ENCODE measurements at places on chromosomes 6 and 20.

GRCh38 chr6:22206106-22206505 is 90.7 kb downstream of the PRL start:
- DNase-seq = no peak

- DNase-seq = no peak
Observed at GRCh38 chr20:21550587-21550986, 36.7 kb upstream of the NKX2-2 start.

GRCh38 chr20:56993020-56993559 is 273.4 kb downstream of the BMP7 start:
- DNase-seq = no peak

DNA sequence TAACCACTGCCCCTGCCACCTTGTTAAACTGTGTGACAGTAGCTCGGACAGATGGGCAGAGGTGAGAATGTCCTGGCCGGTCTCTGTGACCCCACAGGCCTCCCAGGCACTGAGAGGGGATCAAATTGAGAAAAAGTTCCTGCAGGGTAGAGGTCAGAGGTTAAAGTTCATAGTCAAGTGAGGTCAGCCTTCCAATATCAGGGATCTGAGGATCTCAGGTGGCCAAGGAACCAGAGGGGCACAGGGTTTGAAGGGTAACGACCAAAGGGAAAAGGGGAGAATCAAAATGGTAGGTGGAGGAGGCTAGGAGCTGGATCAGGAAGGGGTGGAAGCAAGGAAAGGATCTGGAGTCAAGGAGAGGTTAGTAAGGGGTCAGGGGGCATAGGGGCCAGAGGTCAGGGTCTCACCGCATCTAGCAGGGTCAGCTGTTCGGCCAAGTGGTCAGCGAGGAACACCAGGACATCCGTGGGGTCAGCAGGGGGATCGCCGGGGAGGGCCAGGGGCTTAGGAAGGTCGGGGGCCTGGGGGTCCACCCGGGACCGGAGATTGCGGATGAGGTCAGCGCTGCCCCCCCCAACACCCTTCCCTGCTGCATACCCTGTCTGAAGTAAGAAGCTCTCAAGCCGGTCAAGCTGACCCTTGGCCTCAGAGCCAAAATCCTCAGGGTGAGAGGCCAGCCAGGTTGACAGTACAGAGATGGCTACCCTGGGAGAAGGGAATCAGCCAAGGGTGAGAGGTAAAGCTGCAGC is 2.9 kb downstream of the RGL2 start:
- no peak for DNase-seq

- DNase-seq = peak; percentile 61
Observed at GRCh38 chr6:22149501-22150367, 147.1 kb downstream of the PRL start.

- peak; percentile 40 for DNase-seq
Observed at GRCh38 chr6:168525926-168526630, 85.1 kb downstream of the SMOC2 start.

DNA sequence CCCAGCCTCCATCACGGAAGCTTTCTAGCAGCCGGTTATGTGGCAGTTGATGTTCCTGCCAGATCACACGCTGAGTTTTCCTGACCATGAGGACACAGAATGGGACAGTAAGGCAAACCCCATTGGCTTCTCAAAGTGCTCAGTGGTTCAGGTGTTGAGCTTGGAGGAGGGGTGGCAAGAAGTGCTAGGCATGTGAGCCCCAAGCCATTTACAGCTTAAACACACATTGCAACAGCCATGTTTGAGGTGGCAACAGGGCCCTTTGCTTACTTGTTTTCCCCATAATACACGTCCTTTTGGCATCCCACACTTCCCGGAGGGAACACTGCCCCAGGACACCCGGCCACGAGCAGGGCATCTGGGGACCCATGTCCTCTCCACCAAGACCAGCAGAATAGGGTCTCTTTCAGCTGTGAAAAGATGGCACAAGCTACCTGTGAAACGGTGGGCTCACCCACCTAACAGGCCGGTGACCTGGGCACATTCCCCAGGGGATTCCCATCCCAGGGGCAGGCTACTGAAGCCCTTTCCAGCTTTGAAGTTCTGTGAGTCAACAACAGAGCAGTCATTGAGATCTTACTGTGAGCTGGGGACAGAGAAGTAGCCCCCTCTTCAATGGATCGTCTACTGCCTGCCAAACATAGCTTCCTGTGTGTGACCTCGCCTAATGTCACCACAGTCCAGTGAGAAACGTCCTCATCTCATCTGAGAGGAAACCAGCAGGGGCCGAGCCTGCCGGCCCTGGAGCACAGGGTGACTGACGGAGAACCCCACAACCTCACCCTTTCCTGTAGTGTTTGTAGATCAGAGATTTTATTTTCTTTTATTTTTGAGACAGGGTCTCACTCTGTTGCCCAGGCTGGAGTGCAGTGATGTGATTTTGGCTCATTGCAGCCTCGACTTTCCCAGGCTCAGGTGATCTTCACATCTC is 4.0 kb upstream of the TLDC2 start:
- no peak for DNase-seq

- DNase-seq = no peak
Observed at GRCh38 chr6:35626401-35626800, 62.3 kb downstream of the FKBP5 start.

GRCh38 chr20:43911066-43911465 is 3.6 kb upstream of the TOX2 start:
- no peak for DNase-seq

GRCh38 chr6:113111550-113111949 is 745.6 kb upstream of the MARCKS start:
- DNase-seq = no peak

DNA sequence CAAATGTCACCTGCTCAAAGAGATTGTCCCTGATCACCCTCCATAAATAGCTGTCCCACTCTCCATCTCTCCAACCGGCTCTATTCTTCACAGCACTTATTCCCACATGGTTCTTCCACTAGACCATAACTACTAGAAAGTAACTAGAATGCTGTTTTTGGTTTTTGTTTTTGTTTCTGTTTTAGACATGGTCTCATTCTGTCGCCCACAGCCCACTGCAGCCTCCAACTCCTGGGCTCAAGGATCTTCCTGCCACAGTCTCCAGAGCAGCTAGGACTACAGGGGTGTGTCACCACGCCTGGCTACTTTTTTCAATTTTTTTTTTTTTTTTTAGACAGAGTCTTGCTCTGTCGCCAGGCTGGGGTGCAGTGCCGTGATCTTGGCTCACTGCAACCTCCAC is 12.2 kb downstream of the MMP24 start:
- no peak for DNase-seq

- no peak for DNase-seq
Observed at GRCh38 chr20:6908673-6909072, 141.2 kb downstream of the BMP2 start.

- no peak for DNase-seq
Observed at GRCh38 chr6:90758741-90759140, 171.9 kb upstream of the MAP3K7 start.

GRCh38 chr20:53567379-53567917 is 26.2 kb downstream of the ZNF217 start:
- DNase-seq = no peak

DNA sequence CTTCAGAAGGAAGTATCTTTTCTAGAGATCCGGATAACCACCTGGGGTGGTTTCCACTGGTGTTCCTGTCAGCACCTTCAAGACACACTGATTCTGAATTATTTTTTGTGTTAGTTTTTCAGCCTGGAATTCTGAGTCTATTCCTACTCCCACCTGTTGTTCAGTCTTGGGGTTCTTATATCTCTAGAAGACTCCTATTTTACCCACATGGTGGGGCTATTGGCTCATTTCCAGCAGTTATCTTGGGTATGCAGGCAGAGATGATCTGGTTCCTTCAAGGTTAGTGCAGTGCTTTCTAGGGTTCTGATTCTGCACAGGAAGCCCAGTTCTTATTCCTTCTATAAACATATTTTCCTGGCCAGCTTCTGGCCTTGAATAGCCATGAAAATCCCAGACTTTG is 175.6 kb upstream of the PDE7B start:
- DNase-seq = peak; percentile 55

- DNase-seq = no peak
Observed at GRCh38 chr20:36593347-36593929, 12.1 kb upstream of the RAB5IF start.

DNA sequence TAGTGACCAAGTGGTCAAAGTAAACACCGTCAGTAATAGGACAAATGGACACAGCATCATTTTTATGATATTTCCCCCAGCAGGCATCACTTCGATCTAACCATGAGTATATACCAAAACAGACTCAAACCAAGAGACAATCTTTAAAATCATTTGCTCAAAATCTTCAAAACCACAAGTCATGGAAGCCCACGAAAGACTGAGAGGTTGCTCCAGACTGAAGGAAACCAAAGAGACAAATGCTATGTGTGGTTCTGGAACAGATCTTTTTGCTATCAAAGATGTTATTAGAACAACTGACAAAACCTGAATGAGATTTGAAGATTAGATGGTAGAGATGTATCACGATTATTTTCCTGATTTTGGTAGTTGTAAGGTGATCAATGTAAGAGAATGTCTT is 197.7 kb downstream of the TBXT start:
- DNase-seq = no peak

- no peak for DNase-seq
Observed at GRCh38 chr6:46993846-46994245, 48.3 kb downstream of the ADGRF1 start.

DNA sequence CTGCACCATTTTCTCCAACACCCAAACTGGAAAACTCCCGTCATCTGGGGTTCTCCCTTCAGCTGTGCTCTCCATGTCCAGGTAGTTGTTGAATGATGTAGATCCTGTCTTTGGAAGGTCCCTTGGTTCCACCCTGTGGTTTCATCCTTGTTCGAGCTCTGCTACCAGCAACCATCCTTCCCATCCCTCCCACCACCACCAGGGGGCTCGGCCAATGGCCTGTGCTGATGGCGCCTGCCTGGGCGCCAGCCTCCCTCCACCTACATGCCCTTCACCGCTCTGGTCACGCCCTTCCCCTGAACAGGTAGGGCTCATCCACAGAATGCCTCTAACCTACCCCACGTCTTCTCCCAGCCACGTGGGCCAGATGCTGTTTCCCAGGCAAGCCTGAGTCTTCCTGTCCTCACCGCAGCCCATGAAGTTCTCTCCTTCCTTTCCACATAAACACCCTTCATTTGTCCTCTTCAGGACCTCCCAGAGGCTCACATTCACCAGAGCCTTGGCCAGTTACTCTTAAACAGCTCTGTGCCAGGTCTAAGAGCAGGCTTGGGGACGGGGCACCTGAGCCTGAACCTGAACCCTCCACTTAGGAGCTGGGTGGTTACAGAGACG is 75.1 kb upstream of the DUSP22 start:
- no peak for DNase-seq

DNA sequence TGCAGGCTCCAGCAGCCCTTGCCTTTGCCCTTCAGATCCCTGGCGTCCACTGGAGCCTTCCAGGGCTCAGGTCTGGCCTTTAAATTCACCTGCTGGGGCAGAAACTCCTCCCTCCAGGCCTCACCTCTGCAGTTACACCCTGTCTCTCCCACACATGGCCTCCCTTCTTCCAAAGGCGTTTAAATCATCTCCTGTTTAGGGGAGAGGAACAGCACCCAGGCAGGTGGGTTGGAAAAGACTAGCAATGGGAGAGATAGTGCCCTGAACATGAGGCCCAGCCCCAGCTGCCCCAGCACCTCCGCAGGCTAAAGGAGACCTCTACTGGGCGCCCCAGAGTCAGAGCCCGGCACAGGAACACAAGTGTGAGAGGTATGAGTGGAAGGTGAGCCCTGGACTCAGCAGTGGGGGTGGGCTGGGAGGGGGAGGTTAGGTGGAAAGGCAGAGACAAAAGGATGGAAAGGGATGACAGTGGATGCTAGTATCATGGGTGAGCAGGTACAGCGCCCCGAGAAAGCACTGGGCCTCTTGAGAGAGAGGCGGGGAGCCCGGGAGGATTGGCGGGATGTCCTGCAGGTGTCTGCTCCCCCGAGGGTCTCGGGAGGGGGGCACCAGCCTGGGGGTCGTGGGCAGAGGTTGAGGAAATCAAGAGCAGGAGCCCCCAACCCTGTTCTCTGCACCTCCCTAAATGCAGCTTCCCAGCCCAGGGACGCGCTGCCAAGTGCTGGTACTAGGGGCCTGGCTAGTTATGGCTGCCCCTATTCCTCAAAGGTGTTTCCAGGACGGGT is at the start of gene CST9:
TSS of gene CST9 (minus strand) at position 51 of the 785 bp plus-strand sequence. CDS start 53 bp downstream, outside the sequence.
- DNase-seq = no peak

DNA sequence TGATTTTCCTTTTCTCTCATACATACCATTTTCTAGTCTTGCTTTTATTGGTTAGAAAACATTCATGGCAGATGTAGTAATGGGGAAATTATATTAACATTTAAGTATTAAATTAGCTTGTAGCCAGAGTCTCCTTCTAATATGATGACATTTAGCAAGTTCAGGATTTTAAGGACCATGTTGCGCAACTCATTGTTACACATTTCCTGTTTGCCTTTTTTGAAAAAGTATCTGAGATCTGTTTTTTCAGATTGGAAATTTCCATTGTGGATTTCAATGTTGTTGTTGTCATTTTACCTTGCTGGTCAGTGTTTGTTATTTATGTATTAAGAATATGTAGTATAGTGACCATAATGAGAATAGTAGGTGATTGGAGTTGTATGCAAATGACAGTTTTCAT is 38.7 kb downstream of the CDKAL1 start:
- no peak for DNase-seq

- no peak for DNase-seq
Observed at GRCh38 chr6:117484052-117484646, 1.7 kb downstream of the DCBLD1 start.

DNA sequence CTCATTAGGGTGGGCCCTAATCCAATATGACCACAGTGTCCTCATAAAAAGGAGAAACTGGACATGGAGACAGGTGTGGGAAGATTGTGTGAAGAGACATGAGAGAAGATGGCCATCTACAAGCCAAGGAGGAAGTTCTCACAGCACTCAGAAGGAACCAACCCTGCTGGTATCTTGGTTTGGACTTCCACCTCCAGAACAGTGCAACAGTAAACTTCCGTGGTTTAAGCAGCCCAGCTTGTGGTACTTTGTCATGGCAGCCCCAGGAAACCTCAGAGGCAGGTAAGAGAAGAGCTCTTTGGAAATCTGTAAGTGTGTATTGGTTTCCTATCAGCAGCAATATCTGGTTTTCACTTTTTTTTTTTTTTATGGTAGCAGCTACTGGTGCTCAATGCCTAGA is 16.5 kb upstream of the CNKSR3 start:
- no peak for DNase-seq

DNA sequence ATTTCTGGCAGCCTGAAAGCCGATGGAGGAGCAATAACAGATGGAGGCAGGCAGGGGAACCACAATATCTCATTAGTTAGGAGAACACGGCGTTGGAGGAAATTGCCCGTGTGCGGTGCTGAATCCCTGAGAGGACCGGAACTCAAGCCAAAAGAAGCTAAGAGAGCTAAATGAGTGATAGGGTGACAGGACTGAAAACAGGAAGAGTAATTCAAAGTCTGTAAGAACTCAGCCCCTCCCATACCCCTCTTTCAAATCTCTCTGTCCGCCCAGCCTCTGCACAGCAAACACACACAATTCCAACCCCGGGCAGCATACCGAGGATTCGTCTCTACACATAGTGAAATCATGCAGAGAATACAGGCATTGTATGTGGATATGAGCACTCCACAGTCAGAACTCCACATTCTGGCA is 2.6 kb upstream of the IPCEF1 start:
- no peak for DNase-seq

GRCh38 chr6:88670369-88670768 is 293.0 kb downstream of the RNGTT start:
- DNase-seq = no peak

Data from NCI-H1436 (cell line).